ENCODE measurements at places on chromosomes 7 and 10. TPM values are rescaled to one million over a fixed set of nuclear protein-coding genes. Genes with fewer than 3 reads are reported as not detected.
A peak's percentile ranks its signal among the peaks of the same experiment; 100 is the strongest.

The TAS2R5 gene
- total RNA-seq, result 1.1 TPM

DNA sequence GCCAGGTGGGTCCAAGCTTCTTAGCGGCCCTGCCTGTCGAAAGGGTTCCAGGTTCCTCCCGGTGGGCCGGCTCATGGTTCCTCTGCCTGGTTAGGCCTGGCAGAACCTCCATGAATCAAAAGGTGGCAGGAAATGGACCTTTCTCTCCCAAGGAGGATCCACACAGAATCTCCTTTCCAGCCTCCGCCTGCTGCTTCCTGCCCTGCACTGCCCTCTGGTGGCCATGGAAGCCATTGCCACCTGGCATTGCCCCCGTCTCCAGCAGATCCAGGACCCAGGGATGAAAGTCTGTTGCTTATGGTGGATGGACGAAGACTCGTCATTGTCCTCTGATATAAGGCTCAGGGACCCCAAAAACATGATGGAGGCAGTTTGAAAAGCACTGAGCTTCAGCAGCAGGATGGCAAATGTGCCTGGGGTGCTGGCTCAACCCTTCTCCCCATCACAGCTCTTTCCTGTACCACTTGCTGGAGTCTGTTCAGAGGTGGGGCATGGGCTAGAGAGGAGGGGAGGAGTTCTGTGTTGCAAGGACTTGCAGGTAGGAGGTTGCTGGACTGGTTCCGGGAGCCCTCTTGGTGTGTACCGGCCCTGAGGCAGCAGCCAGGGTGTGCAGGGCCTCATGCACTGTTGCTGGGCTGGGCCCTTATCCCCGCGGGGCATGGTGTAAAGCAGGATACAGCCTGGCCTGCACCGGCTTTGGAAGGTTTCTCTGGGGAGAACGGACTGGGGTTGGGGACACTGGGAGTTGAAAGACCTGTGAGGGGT, 11.3 kb upstream of the INMT start:
- DNase-seq, result peak; percentile 71

GRCh38 chr7:94237417-94237816, 157.3 kb upstream of the COL1A2 start:
- DNase-seq, result no peak

DNA sequence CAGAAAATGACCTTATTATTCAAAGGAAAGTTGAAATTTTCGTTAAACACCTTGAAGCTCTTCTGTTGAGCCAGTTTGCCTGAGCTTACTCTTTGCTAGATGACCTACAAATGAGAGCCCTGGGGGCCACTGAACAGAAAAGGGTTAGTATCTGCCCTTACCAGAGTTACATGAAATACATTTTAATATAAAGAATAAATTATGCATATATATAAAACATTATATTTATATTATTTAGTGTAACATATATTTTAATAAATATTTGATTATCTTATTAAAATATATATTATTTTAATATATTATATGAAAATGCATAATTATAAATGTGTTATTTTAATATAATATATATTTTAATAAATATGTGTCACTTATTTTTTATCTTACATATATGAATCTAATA, 628.4 kb upstream of the TPK1 start:
- no peak for DNase-seq

DNA sequence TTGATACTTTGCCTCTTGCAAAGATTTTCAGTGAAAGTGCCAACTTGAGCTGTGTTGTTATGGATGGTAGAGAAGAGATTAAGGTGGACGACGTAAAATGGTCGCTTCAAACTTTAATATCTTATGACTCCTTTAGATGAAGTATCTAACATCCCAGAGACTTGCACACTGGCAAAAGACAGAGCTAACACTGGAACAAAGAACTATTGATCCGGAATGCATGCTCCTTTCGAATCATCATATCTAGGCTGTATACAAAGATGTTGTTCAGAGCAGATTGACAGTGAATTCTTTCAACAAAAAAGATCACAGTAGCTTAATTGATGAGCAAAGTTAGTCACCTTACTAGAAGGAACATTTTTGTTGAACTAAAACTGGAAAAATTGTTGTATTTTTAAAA, 592.7 kb downstream of the NXPH1 start:
- no peak for DNase-seq

- no peak for DNase-seq
These were observed 12.4 kb downstream of the CUX1 start for GRCh38 chr7:101829821-101830220.

DNA sequence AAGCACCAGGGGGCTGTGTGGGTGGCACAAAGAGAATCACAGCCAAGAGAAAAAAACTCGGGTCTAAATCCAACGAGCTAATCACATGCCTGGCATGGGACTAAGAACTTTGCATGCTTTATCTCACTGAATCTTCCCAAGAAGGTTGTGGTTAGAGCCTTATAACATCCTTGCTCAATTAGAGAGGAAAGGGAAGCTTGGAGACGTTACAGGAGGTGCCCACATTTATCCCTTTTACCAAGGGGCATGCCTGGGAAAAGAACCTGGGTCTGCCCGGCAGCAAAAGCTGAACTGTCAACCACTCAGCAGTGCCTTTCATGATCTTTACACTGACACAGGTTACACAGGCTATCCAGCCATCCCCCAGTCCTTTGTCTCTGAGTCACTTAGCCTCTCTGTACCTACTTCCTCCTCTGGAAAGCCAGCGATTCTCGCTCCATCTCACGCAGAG, 190.1 kb downstream of the PRPF18 start:
- DNase-seq, result no peak

Data from cardiac muscle cell (in vitro differentiated cells and primary cell).